ENCODE measurements at places on chromosomes 1 and 21.

DNA sequence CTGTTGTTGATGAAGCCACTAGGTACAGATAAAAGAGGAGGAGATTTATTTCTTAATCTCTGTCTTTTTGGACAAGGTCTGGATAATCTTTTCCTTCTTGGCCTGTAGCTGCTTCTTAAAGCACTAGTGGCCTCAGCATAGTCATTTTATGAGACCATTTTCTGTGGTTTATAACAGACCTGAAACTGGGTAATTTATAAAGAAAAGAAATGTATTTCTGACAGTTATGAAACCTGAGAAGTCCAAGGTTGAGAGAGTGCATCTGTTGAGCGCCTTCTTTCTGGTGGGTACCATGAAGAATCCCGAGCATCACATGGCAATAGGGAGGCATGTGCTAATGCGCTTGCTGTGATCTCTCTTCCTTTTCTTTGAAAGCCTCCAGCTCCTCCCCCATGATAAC, 36.7 kb upstream of the PDC start:
- DNase-seq: no peak

DNA sequence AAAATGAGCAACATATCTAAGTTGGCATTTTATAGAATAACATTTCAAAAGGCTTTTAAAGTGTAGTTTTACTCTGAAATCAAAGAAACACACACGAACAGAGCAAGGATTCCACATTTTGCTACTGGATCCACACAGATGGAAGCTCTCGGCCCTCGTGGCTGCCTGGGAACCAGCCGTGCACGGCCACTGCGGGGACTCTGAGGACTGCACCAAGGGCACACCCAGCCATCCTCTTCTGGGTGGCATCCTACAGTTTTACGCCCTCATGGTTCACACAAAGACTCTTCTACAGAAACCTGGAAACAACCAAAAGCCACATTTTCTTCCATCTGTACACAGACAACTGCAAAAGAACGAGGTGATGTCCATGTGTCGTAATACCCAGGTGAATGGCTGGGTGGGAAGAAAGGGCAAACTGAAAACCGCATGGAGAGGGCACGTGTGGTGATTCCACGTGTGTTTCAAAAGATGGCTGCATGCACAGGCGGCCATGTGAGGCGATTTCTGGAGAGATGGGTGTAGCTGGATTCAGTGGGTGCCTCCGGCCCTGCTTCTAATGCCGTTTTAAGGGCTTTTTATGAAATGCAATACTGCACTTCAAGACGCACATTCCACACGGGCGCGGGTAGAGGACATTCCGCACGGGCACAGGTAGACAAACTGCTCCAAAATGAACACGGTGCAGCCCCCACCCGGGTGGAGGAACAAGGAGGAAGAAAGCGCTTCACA, 8.1 kb downstream of the POFUT2 start:
- no peak for DNase-seq

DNA sequence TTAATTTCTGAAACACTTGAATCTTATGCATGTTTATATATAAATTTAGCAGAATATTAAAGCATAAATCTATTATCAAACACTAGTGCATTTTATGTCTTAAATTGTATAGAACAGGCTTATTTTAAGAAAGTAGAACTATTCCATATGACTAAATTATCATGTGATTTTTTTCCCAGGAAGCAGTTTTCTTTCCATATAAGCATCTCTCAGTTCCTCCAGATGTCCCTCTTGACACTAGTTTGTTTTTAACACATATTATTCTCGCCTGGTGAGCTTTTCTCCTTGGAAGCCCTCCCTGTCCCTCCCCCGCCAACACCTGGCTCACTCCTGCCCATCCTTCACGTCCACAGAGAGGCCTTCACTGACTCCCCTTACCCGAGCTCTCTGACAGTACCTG, 48.3 kb upstream of the BCAR3 start:
- no peak for DNase-seq

DNA sequence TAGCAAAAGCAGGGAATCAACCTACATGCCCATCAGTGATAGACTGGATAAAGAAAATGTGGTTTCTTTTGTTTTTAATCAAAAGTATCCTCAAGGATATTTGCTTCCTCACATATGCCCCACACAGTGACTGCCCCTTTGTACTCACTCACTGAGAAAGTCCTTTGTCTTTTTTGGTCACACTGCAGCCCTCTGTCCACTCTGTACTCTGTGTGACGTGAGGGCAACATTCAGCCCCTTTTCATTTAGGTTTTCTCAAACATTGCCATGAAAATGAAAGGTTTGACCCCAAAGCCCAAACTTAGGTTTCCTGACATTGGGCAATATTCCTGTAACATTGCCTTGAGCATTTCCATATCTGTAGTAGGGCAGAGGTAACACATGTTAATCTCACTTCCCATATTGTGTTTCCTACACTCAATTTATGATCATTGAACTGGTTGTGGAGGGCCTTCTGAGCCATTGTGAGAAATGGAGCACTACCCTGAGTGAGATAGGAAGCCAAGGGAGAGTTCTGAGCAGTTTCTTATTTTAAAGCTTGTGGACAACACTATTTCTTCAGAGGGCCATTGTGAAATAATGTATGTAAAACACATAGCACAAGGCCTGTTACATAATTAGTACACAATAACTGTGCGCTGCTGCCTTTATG, 501.9 kb upstream of the C1orf87 start:
- DNase-seq: no peak

DNA sequence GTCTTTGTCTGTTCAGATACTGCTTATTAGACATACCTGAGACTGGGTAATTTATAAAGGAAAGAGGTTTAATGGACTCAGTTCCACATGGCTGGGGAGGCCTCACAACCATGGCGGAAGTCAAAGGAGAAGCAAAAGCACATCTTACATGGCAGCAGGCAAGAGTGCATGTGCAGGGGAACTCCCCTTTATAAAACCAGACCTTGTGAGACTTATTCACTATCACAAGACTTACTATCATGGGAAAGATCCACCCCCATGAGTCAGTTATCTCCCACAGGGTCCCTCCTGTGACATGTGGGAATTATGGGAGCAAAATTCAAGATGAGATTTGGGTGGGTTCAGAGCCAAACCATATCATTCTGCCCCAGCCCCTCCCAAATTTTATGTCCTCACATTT, 7.1 kb upstream of the PSMA5 start:
- DNase-seq: no peak

GRCh38 chr1:207740207-207740606, 11.6 kb upstream of the CD46 start:
- no peak for DNase-seq
